NCI-H1105 (cell line): ENCODE measurements at places on chromosomes 2 and 18.

DNA sequence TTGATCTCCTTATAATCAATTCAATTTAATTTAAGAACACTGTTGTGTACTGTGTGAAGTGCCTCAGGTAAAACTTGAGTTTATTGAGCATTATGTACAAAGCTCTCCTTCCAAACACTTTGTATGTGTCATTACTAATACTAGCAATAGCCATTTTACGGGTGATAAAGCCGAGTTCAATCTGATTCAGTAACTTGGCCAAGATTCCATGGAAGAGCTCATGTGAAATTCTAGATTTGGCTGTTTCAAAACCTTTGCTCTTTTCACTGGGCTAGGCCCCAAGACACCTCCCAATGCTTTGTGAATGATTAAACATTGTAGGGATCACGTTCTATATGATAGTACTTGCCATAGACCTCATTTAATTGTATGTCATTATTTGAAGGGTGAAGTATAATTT lies 8.9 kb upstream of the NFE2L2 start:
- DNase-seq: no peak

GRCh38 chr18:12767580-12768155 lies 64.8 kb downstream of the PSMG2 start:
- DNase-seq: no peak

- DNase-seq: no peak
Measured at GRCh38 chr2:232488721-232489300, 1.2 kb upstream of the ECEL1 start.

- no peak for DNase-seq
Measured at GRCh38 chr2:76579911-76580310, 869.2 kb upstream of the GCFC2 start.

DNA sequence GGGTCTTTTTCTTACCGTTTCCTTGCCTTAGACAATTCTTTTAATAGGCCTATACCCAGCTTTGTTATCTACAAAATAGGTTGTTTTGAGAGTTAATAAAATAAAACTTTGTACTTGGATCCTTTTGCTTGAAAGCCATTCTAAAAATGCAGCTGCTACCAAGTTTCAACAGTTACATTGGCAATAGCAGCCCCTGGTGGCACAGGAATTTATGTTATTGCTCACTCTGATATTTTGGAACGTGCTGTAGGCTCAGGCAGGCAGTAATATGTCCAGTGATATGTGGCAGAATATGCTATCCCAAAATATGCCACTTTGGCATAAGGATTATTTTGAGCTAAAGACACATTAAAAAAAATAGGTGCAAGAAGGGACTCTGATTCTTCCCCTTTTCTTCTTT lies 6.7 kb upstream of the COMMD1 start:
- no peak for DNase-seq

DNA sequence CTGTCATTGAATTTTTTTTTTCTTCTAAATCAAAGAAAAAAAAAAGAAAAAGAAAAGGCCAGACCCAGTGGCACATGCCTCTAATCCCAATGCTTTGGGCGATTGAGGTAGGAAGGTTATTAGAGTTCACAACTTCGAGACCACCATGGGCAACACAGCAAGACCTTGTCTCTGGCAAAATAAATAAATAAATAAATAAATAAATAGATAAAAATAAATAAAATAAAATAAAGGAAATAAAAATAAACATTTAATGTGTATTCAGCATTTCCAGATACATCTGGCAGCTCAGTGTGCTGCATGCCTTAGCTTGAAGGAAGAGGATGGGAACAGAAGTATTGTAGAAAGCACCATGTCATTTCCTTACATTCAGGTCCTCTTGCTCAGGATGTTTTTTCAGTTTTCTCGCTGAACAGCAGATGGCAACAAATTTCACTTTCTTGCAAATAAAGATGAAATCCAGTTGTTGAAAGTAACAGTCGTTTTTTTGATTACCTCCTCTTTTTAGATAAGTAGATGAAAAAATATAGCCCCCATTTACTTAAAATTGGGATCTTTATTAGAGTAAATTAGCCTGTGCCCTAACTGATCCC lies 25.7 kb upstream of the FAM178B start:
- DNase-seq: peak; percentile 28

DNA sequence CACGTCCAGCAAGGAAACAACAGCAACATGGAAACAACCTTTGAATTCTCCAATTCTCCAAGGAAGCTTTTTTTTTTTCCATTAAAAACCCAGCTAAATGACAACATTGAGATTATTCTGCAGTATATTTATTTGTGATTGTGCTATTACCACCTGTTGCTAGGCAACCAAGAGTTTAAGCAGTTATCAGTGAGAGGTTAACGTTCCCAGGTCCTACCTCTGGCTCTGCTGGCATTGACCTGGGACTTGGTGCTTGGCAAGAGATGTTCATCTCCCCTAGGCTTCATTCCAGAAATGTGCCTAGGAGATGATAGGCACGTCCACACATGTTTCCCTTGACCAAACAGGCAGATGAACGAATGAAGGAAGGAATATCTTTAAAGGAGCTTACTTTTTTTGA lies 157.0 kb downstream of the TDRD15 start:
- DNase-seq: no peak

DNA sequence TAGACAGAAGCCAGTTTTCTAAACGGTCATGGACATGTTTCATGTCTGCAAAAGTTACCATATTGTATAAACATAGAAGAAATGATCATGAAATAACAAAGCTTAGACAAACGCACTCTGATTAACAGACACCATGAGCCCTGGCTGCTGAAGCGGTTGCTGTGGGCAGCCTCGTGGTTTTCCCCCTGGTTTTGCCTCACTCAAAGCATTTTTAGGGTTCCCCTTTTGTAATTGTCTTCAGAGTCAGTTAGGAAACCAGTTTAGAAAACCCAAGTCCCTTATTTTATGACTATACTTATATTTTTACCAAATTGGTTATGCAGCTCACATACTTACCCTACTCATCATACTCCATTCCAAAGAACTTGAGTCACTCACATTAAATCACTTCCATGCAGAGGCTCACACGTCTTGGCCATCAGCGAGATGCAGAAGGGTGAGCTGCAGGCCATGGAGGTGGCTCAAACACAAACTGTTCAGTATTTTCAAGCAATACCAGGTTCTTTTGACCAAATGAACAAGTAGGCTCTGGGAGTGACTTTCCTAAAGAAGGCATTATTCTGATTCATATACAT lies 105.6 kb upstream of the SALL3 start:
- no peak for DNase-seq

- no peak for DNase-seq
Measured at GRCh38 chr2:58146707-58147106, 94.4 kb downstream of the FANCL start.

- DNase-seq: no peak
Measured at GRCh38 chr2:100485396-100485795, 15.1 kb downstream of the NMS start.

- DNase-seq: no peak
Measured at GRCh38 chr18:27136208-27136535, 48.9 kb downstream of the CHST9 start.

DNA sequence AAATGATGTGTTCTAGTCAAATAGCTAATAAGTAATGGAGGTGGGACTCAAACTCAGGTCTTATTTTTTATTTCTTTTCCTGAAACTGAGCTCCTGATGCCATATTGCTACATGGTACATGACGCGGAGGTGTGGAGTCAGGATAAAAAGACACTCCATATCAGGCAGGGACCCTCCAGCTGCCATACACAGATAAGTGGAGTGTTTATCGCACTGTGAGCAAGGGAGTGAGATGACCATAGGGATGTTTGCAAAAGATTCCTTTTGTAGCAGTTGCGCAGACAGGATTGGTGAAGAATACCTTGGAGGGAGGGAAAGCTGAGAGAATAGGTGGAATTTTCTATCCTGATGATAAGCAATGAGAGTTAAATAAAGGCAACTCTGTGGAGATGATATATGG lies 657.2 kb downstream of the RNF144A start:
- no peak for DNase-seq

GRCh38 chr18:26159353-26159752 lies 25.7 kb downstream of the PSMA8 start:
- no peak for DNase-seq

GRCh38 chr2:72917138-72917876 lies at the start of gene EMX1:
Gene EMX1 (plus strand): TSS chr2:72917519. CDS start chr2:72917853, 334 bp downstream.
- DNase-seq: peak; percentile 72

GRCh38 chr18:65822826-65823225 lies 72.0 kb downstream of the CDH7 start:
- no peak for DNase-seq

DNA sequence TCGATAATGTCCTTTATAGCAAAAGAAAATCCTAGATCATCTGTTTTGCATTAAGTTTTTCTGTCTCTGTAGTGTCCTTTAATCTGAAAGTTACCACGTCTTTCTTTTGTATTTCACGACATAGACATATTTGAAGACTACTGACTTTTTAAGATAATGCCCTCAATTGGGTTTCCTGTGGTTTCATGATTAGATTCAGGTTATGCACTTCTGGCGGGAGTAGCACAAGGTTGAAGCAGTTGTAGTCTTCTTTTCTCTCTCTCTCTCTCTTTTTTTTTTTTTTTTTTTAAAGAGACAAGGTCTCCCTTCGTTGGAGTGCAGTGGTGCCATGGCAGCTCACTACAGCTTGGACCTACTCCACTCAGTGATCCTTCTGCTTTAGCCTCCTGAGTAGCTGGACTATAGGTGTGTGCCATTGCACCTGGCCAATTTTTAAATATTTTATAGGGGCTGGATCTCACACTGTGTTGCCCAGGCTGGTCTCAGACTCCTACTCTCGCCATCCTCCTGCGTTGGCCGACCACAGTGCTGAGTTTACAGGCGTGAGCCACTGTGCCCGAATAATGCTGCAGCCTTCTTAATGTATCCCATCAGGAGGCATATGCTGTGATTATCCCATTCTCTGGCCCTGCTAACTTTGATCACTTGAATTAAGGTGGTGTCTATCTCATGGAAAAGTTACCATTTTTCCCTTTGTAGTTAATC lies 3.9 kb downstream of the INPP4A start:
- DNase-seq: no peak

- no peak for DNase-seq
Measured at GRCh38 chr2:151205571-151205970, 56.1 kb downstream of the RBM43 start.

- no peak for DNase-seq
Measured at GRCh38 chr2:61493523-61493942, 22.6 kb upstream of the USP34 start.

DNA sequence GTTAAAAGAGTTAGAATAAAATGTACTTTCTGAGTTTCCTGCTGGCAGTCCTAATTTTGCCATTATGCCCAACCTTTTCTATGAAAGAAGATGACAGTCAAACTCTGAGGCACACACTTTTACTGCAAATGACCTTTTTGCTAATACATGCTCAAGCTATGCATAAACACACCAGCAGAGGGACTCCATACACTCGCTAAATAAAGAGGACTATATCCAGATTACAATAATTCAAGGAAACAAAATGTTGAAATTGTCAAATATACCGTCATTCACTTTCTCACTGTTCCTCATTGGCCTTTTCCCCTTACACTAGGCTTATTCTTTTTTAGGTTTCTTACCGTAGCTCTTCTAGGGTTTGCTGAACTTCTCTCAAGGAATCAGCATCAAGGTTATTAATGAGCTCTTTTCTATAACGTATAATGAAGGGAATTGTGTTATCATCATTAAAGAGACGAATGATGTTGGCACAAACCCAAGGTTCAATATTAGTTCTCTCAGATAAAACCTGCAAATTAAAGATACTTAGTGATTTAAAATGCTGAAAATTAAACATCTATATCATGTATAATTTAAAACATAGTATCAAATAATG lies 25.7 kb downstream of the SRBD1 start:
- no peak for DNase-seq

- no peak for DNase-seq
Measured at GRCh38 chr18:41975284-41975683, 20.2 kb downstream of the PIK3C3 start.

DNA sequence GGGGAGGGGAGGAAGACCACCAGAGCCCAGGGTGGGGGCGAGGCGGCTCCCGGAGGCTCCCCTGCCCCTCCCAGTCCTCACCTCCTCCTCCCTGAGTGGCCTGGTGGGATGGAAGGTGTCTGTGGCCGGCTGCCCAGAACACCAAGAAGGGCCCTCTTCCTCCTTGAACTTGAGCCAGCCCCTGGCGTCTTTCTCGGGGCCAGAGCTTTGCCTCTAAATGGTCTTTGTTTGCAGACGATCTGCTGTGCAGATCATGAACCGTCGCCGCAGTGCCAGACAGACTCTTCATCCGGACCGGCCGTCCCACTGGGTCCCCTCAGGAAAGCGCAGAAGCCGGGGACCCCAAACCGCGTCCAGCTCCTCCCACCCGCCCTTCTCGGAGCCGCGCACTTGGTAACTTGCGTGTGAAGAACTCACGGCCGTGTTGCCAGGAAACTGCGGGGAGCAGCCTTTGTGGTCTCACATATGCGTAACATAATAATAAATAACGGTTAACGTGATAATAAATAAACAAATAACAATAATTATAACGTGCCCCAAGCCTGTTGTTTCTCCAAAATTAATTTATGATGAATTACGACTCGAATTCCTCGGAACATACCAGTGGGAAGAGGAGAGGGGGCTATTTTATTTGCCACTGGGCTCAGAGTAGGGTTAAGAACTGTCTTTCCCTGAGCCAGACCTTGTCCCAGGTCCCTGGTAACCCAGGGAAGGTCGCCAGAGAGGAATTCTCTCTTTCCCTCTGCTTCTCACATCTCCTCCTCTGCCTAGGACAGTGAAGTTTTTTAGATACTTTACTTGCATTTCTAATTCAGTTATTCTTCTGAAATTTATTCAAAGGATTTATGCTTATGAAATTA lies 41.0 kb downstream of the PTGR3 start:
- DNase-seq: no peak

DNA sequence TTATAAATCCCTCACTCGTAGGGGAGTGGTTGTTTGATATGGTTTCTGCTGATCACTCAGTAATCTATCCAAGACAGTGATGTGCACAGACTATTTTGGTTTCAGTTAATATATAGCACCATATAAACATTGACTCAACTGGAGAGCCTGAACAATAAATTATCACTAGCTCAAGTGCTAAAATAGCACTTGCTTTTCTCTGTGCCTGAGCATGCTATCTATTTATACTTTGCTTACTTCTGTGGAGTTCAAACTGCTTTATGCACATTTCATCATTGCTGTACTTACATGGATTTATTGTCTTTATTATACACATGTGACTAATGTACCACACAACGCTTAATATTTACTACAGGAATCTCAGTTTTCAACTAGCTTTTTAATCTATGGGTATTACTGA lies 133.6 kb downstream of the BCL2 start:
- DNase-seq: no peak

- no peak for DNase-seq
Measured at GRCh38 chr18:52344881-52345280, 4.9 kb downstream of the DCC start.

- no peak for DNase-seq
Measured at GRCh38 chr2:4098137-4098536, 394.8 kb downstream of the DCDC2C start.

GRCh38 chr2:32058130-32058529 lies 5.2 kb upstream of the SPAST start:
- no peak for DNase-seq

DNA sequence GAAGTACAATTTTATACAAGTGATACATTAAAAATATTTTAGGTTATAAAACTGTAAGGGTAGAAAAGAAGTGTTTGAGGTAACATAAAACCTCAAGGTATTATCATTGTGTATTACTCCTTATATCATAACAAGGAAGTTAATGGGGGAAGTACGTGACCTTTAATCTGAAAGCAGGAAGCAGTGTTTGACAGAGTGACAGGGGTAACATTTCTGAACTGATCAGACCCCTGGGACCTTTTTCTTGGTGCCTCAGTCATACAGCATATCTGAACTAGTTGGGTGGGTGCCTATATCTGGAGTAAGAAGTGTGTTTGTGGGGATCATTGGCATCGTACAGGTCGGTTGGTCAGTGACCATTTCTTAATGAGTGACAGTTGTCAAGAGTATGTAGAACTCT lies 43.0 kb downstream of the MALT1 start:
- no peak for DNase-seq
